ENCODE measurements at places on chromosomes 7 and 10.

DNA sequence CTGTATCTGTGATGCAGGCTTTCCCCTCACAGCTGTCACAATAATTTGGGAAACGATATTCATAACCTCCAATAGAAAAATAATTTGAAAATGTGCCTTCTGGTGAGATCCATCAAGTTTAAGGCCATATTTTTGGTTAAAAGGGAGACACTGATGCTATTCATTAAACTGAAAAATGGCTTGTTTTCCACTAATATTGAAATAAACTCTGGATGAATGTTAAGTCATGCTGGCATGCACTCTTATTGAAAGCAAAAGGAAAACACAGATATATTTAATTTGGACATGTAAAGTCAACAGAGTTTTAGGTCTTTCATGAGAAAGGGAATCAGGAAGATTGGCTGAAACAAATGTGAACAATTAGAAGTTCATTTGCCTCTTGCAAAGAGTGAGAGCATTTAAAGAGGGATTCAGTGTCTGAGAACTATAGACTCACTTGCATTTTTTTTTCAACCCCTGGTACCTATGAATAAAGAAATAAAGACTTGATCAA, 879.2 kb downstream of the LRMDA start:
- no peak for DNase-seq

DNA sequence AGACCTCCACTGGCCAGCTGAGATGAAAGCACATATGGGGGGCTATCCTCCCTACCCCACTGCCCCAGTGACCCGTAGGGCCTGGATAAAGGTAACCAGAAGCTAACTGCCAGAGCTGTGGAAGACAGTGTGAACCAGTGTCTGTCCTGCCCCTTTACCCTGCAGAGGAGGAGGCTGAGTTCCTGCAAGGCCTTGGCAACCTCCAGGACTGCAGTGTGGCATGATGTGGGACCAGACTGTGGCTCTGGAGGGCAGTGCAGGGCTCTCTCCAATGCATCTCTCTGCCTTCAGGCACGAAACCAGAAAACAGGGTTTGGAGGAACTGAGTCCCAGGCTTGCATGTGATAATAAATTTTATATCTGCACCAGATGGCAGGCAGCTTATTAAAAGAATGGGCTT, 93.1 kb downstream of the EPC1 start:
- DNase-seq, result no peak

GRCh38 chr10:108424656-108425055, 1260.2 kb upstream of the SORCS1 start:
- DNase-seq, result no peak

DNA sequence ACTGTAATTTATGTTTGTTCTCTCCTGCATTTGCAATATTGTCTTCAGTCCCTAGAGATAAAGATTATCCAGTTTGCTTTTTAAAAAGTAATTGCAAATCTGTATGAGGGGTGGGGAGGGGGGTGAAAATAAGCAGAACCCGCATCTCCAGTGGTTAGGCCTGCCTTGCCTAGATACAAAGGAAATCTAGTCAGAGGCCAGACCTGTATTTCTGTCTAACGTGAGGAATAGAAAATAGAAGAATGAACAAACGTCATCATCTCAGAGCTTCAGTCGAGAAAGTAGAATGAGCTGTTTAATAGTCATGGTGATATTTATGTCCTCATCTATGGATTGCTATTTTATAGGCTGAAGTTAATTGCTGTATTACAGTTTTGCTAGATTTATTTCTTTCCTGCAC, 284.2 kb downstream of the BICC1 start:
- DNase-seq, result no peak

GRCh38 chr7:3107228-3107763, 63.6 kb upstream of the CARD11 start:
- DNase-seq, result no peak

GRCh38 chr10:24374134-24374915, 165.4 kb downstream of the KIAA1217 start:
- no peak for DNase-seq

- DNase-seq, result no peak
Measured at GRCh38 chr10:52172581-52172980, 141.5 kb upstream of the DKK1 start.

DNA sequence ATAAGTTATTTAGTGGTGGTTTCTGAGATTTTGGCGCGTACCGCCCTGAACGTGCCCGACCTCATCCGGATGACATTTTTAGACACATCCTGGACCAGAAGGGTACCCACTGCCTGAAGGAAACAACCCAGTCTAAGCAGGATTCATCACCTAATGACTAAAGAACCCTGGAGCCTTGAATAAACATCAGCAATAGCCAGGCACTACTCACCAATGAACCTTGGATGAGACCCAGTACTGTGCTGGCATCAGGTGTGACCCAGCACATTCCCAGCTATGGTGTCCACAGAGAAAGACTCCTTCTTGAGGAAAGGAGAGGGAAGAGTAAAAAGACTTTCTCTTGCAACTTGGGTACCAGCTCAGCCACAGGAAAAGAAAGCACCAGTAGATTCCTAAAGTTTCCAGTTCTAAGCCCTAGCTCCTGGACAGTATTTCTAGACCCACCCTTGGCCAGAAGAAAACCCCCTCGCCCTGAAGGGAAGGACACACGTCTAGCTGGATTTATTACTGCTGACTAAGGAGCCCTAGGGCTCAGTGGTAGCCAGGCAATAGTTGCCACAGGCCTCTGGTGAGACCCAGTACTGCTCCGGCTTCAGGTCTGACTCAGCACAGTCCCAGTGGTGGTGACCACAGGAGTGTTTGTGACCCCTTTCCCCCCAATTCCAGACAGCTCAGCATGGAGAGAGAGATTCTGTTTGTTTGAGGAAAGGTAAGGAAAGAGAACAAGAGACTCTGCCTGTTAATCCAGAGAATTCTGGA, 32.5 kb downstream of the ZNF277 start:
- no peak for DNase-seq

DNA sequence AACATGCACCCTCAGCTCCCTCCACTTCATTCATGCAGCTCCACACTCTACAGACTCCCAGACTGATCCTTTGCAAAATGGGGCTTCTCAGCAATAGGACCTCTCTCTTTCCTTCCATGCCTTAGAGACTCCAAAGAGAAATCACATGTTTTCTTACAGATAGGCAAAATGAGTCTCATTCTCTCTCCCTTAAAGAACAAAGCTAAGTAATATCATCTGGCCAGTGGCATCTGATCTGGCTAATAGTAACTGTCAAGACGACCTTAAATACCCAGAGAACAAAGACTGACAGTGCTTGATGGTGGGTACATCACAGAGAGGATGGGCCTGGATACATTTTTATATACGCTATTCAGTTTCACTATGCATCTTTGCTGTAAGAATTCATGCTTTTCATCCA, 43.1 kb upstream of the CALD1 start:
- DNase-seq, result no peak

DNA sequence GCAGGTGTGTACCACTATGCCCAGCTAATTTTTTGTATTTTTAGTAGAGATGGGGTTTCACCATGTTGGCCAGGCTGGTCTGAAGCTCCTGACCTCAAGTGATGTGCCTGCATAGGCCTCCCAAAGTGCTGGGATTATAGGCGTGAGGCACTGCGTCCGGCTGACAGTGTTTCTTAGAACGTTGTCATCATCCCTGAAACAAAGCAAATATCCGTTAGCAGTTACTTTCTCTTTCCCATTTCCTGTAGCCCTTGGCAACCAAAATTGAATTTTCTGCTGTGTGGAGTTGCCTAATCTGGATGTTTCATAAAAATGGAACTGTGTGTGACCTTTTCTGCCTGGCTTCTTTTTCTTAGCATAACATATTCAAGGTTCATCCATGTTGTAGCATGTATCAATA, 22.4 kb downstream of the ZNF33A start:
- no peak for DNase-seq

DNA sequence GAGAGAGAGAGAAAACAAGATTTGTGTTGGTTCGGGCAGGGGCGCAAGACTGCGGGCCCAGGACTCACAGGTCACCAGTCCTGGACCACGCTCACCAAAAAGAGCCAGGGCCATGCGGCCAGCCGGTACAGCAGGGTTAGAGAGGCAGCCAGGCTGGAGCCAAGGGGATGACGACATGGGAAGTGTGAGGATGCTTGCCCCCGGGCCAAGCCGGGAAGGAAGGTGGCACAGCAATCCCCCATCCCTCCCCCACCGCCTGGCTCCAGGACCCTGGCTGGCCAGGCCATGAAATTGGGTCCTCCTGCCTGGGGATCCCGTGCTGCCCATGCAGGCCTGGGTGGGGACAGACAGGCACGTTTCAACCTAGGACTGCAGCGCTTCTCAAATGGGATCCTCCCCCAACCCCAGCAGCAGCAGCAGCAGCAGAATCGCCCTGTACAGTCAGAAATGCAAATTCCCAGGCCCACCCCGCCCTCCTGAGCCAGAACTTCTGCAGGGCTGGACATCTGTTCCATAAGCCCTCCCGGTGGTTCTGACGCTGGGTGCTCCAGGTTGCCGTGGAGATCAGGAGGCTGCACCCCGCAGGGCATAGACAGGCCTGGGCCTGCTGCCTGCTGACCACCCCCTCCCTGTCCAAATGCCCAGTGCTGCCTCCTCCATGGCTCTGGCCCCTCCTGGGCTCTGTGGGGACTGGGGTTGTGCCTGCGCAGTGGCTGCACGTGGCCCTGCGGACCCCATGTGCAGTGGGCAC, 35.0 kb downstream of the YKT6 start:
- DNase-seq, result no peak

GRCh38 chr7:80681272-80681885, 42.9 kb downstream of the CD36 start:
- DNase-seq, result no peak

DNA sequence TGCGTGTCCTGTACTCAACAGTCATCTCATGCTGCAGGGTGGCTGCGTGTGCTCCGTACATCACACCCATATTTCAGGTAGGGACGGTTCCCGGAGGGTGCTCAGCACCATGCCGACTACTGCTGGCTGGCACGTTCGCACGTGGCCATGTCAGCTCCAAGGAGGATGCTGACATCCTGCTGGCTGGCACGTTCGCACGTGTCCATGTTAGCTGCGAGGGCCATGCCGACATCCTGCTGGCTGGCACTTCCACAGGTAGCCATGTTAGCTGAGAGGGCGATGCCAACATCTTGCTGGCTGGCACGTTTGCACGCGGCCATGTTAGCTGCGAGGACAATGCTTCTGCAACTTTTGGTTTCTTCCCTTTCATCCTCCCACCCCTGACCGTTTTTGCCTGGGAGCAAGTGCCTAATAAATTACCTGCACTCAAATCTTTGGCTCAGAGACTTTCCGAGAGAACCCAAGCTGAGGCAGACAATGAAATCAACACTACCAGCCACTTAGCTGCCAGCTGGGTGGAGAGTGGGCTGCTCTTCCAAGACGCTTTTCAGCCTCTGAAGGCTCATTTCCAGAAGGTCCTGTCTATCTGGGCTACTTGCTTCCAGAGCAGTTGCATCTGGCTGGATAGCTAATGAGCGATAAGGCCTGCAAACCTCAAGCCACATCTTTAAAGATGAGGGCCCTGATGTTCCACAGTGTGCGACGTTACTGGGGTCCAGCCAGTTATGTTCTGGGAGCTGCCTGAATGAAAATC, 104.6 kb downstream of the WDR37 start:
- no peak for DNase-seq

DNA sequence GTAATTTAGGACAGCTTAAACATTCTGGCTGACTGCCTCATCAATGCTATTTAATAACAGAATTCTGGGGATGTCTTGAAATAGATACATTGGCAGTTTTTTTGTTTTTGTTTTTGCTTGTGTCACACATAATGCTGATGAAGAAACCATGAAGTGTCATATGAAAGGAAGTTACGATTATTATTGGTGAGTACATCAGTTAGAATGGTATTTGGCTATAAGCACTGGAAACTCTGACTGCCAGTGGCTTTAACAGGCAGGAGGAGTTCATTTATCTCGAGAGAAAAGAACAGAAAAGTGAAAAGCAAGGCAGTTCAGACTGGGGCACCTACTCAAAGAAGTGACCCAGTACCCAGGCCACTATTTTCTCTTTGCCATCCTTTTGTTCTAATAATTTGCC, 18.1 kb downstream of the LSM8 start:
- DNase-seq, result no peak

- DNase-seq, result no peak
Measured at GRCh38 chr7:17532861-17533404, 234.5 kb downstream of the AHR start.

DNA sequence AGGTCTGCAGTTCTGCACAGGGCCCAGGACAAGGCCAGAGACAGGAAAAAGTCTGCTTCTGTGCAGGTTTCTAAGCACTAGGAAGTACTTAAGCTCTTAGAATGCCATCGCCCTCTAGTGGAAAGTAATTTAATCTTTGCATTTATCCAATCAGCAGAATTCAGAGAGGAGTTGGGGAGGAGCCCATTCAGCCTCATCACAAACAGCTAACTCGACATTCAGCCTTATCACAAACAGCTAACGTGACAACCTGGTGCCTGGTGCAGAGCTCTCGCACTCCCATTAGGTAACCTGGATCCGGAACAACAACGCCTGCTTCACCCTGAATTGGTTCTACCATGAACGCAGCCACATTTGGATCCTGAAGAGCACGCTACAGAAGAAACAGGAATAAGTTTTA, 15.2 kb downstream of the OAT start:
- DNase-seq, result peak; percentile 78

DNA sequence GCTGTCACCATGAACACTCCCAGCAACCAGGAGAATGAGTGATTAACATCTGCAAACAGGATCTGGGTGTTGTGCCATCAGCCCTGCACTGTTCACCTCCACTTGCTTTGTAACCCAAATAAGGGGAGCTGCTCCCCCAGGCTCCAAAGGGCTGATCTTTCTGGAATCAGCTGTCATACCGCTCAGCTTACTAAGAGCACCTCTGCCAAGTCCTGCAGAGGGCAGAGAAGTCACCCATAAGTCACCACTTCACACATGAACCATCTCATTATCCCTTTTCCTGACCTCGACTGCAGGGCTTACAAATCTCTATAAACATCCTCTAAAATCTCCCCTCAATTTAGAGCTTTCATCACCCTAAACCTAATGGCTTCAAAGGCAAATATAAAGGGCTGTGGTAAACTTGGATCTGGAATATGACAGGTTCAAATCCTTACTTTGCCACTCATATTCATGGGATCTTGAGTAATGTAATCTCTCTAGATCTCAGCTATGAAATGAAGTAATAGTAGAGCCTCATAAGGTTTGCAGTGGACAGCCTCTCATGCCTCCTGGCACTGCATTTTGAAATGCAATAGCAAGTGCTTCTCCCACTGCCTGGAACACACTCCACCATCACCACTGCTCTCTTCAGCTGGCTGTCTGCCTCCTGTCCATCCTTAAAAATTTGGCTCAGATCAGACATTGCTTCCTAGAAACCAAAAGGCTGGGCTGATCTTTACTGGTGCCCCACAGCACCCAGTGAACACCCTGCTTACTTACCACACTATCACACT, 38.8 kb downstream of the ERLIN1 start:
- no peak for DNase-seq

- no peak for DNase-seq
Measured at GRCh38 chr7:111438369-111439289, 123.7 kb downstream of the IMMP2L start.

All from hippocampal formation (tissue), 2 donors.